Activated naive CD4-positive, alpha-beta T cell treated with anti-CD3 and anti-CD28 coated beads, Interleukin-2, amount 50 U/mL, for 72 hours (primary cell): ENCODE measurements at places on chromosomes 3 and 15. TPM values are rescaled to one million over a fixed set of nuclear protein-coding genes. Genes with fewer than 3 reads are reported as not detected.

DNA sequence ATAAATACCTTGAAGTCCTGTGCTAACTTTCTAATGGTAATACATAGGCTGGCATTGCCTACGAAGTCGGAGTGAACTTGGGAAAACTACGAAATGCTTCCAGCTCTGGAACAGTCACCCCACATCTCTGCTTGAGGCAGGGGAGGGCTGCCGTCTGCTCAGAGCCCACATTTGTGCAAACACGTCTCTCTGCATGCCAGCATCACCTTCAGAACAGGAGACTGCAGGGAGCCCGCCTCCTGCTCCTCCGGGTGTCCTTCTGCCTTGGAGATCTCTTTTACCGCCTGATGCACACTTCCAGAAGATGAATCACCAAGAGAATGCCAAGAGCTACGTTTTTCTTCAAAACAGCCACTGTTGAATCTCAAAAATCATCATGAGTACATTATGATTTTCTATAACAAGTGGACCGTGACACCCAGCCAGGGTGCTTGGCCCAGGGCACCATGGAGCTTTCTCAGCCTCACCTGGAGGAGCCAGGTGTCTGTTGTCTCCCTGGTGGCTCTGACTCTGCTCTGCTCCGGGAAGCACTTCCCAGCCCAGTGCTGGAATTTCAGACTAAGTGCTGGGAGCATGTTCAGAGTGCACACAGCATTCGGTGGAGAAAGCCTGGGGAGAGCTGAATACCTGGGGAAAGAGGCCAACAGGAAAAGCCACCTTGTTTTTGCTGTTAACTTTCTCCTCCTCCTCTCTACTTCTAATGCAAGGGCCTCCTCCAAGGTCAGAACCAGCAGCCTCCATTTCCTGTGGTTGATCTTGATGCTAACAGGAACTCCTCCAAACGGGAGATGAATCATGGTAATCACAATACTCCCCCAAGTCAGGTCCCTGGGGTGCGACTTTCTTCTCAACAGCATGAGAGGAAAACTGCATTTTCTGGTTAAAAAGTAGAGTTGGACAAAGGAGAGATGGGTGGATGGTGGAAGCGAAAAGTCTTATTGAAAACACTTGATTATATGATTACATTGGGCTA is 467.7 kb downstream of the GABRG3 start:
- no peak for DNase-seq

DNA sequence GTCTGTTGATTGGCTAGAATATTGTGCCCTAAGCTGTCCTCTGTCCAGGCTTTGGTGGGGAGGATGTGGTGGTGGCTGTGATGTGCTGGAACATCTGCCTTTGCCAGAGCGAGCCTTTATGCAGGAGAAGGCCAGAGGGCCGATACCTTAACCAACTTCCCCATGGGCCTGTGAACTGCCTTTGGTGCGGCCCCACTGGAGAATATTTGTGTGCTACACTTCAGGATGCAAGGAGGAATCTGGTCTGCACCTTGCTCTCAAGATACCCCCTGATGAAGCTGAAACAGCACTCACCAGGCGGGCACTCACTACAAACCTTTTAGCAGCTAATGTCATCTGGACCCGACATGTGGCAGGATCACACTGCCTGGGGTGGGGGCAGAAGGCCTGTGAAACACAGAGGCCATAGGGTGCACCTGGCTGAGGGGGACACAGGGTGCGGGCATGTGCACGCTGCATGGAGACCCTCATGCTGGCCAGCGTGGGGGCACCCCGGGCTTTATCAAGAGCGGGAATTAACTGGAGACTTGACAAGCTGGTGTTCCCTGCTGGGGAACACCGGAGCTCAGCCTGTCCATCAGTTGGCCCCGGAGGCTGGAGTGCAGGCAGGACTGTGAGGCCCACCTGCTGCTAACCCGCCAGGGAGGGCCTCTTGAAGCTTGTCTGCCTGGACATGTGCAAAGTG is 16.4 kb downstream of the PRR23E start:
- no peak for DNase-seq

DNA sequence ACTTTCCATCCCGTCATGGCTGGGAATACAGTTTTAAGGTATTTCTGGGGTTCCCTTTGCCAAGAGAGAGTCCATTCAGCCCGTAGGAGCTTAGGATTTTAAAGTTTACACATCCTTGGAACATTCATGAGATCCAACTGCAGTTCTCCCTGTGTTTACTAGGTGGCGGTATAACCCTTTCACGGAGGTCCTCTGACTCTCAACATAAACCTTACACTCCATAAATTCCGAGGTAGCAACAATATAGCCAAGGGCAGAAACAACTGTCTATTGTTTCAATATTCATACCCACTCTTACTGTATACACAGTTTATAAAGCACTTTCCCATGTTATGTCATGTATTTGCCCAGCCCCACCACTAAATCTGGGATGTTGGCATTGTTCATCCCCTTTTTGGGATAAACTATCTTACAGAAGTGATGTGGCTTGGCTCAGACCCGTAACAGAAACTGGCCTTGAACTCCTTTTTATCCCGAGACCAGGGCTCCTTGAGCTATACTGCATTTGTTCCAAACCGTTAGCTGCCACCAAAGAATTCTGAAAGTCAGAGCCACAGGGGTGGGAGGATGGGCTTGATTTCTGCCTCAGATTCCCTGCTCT is 69.2 kb upstream of the COL6A5 start:
- DNase-seq, result no peak

GADL1 gene
- not detected for total RNA-seq

- no peak for DNase-seq
Measured at GRCh38 chr15:83129791-83130190, 22.3 kb downstream of the TM6SF1 start.

OR5K2 gene
- not detected for total RNA-seq

TMEM266 gene
- total RNA-seq, result not detected

RHOV gene
- total RNA-seq, result not detected

DNA sequence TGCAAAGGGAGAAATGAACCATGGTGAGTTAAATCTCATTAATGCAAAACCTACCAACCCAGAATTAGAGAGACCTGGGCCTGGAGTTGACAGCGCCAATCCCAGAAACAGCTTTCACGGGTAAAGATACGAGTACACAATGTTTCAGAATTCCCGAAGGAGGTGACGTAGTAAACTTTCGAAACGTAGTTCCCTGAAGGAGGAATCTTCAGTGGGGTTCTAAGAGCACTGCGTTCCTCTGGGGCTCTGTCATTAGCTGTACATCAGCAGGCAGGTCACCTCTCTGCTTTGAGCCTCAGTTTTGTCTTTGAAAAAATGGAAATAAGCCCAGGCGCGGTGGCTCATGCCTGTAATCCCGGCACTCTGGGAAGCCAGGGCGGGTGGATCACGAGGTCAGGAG is 152.3 kb downstream of the XXYLT1 start:
- DNase-seq, result no peak

DNA sequence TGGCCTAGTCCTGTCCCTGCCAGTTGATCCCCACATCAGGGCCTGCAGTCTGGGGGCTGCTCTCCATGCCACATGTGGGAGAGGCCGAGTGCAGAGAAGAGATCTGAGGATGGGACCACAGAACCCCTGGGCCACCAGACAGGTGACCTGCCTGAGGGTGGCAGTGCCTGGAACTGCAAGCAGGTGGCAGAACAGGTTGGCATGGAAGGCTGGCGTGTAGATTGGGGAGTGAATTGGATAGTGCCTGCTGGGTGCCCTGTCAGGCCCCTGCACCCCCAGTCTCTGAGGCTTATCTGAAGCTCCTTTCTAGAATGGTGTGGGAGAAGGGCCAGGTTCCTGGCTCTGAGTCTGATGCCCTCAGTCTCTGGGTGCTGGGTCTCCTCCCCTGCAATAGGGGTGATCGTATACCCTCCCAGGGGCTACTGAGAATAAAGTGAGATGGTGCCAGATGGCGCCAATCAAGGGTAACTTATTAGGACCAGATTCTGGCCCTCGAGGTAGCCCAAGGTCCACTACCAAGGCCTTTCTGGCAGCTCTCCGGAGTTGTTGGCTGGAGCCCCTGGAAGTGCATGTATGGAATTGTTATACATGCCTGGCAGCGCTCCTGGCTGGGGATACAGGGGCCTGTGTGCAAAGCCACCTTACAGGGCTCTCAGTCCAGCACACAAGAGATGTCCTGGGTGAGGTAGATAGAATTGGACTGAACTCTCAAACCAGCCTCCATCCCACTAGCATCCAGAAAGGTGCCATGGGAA is 15.7 kb downstream of the C3orf18 start:
- no peak for DNase-seq

GRCh38 chr3:32026593-32026992 is 45.0 kb downstream of the ZNF860 start:
- DNase-seq, result no peak

KCNAB1 gene
- total RNA-seq, result not detected

- DNase-seq, result no peak
Measured at GRCh38 chr3:127822041-127822681, at the start of gene MGLL. Gene MGLL (minus strand): TSS chr3:127822515. CDS start chr3:127822318, 197 bp downstream.

- DNase-seq, result no peak
Measured at GRCh38 chr3:140857993-140858392, 83.6 kb upstream of the SLC25A36 start.

- DNase-seq, result no peak
Measured at GRCh38 chr3:125119752-125120378, 64.1 kb upstream of the HEG1 start.

DNA sequence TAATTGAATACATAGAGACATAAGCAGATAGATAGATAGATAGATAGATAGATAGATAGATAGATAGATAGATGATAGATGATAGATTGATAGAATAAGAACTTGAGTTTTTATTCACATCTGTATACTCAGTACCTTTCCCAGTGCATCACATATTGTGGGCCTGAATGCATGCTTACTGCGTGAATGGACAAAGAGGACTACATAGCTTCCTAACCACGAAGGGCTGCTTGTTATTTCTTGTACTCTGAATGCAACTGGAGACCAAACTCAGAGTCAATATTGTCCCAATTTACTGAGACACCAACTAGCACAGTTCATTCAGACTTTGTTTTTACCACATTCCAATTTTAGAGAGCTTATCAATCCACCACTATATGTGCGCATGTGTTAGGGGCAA is 422.9 kb upstream of the GRM7 start:
- DNase-seq, result no peak

GRCh38 chr15:94086341-94086740 is 145.0 kb upstream of the MCTP2 start:
- DNase-seq, result no peak

FILIP1L gene
- 0.09 TPM for total RNA-seq

DNA sequence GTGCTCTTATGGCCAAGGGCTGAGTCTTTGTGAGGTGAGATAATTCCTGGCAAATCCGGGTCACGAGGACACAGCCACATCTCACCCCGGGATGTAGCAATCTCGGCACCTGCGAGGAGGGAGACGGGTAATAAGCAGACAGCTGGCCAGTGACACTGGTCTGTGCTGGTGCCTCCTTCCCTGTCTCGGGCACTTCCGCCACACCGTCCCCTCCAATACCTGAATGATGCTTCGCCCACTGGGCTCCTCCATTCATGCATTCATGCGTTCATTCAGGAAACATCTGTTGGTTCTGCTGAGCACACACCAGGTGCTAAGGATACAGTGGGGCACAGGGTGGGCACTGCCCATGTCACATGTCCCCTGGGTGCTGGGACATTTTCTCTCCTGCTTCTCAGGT is 60.1 kb downstream of the ATP10A start:
- DNase-seq, result no peak
